ENCODE measurements at places on chromosomes 11 and 22. TPM values are rescaled to one million over a fixed set of nuclear protein-coding genes. Genes with fewer than 3 reads are reported as not detected.
A peak's percentile ranks its signal among the peaks of the same experiment; 100 is the strongest.

DNA sequence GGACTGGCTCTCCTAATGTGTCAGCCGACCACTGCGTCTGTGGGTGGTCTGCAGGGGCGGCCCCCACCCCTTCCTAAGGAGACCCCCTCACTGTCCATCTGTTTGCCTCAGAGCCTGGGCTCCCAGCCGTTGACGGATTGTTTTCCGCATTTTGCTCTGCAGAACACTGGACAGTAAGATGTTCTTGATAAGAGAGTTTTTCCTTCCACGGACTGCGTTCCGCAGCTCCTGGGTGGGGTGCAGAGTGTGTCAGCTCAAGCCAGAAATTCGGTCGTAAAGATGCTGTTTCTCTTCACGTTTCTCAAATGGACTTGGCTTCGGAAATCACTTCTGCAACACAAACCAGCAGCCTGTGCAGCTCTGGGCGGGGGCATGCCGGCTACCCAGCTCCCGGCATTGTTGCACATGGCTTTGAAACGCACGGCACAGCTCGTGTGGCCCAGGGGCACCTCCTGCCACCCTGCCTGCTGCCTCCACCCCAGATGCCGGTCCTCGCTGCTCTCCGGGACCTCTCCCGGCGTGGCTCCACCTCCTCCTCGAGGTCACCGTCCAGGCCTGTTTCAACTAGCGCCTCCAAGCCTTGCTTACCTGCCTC, 2.9 kb upstream of the MRGPRG start:
- DNase-seq = no peak

The TRMT112 gene
- polyA plus RNA-seq = 244 TPM

GRCh38 chr22:38041760-38042487, 15.3 kb upstream of the PICK1 start:
- DNase-seq = no peak

- no peak for DNase-seq
Observed at GRCh38 chr22:48105259-48105658, 1342.8 kb downstream of the TBC1D22A start.

DNA sequence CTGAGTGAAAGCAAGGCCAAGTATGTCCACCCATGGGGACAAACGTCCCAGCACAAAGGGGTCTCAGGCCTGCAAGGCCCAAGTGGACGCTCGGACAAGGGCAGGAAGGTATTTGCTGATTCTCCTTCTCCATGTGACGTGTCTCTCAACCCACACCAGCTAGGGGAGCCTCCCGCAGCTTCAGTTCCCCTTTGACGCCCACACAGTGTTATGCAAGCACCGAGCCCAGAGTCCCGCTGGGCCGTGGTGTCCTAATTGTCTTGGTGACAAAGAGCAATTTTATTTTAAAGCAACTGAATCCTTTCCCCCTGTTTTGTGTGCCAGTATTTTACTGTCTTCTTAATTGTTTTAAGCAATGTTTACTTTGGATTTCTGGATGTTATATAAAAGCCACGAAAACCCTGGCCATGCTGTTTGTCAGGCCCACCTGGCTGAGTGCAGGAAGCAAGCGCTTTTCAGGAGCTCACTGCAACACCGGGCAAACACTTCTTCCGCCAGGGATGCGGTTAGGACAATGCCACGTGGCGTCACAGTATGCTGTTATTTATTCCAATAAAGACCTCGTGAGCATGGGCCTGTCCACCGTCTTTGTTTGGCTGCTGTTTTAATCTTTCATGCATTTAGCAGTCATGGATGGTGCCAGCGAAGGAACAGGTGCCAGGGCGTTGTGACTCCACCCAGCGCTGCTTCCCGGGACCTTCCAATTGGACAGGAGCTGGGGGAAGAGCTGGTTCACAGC, 8.2 kb upstream of the PARVG start:
- no peak for DNase-seq

- DNase-seq = no peak
Observed at GRCh38 chr22:46057246-46058090, 80.5 kb upstream of the WNT7B start.

DNA sequence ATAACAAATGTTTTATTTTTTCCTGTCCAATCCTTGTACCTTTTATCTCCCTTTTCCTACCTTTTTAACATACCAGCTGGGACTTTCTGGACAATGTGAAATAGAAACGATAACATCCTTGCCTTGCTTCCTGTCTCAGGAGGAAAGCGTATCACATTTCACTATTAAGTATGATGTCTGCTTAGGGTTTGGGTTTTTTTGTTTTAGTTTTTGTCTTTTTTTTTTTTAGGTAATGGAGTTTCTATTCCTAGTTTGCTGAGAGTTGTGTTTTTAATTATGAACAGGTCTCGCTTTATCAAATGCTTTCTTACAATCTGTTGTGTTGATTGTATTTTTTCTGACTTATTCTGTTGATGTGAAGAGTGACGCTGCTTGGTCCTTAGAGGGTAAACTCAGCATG, 64.2 kb upstream of the KCNQ1OT1 start:
- DNase-seq = no peak

The DEUP1 gene
- 1.9 TPM for polyA plus RNA-seq

GRCh38 chr11:82229341-82229740, 504.3 kb downstream of the FAM181B start:
- DNase-seq = peak; percentile 16

DNA sequence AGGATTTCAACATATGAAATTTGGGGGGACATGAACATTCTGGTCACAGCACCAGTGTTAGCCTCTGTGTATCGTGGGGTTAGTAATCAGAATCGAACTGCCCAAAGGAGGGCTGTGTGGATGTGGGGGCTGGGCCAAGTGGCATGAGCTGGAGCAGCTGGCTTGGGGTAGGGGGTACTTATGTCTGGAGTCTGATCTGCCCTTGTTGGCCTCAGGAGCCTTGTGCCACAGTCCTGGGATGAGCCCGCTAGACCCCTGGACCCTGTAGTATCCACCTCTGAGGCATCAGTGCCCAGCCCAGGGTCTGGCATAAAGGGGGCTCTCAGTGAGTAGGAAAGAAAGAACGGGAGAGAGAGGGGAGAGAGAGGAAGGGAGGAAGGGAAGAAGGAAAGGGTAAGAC, 67.3 kb downstream of the LRRC32 start:
- DNase-seq = no peak

- no peak for DNase-seq
Observed at GRCh38 chr11:68854273-68854958, 12.7 kb upstream of the CPT1A start.

- no peak for DNase-seq
Observed at GRCh38 chr11:12827929-12828812, 153.9 kb downstream of the TEAD1 start.

The ST3GAL4 gene
- polyA plus RNA-seq = 23.6 TPM

The GAS2L1 gene
- 5.5 TPM for polyA plus RNA-seq

DNA sequence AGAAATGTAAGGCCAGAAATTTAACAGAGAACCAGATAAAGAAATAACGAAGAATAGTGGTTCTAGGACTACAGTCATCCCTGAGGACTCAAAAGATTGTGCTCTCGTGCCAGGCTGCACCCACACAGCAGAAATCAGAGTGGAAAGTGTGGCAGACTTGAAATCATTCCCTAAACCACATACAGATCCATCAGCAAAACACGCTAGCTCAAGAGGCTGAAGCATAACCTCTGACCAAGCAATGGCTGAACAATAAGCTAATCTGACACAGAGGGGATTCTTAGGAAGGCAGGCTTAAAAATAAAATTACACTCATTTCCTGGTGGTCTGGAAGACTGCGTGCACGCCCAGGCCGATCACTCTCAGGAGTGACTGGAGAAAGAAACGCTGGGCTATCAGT, 19.0 kb downstream of the NCF4 start:
- DNase-seq = no peak

GRCh38 chr11:112129656-112130055, 34.2 kb downstream of the IL18 start:
- DNase-seq = no peak

DNA sequence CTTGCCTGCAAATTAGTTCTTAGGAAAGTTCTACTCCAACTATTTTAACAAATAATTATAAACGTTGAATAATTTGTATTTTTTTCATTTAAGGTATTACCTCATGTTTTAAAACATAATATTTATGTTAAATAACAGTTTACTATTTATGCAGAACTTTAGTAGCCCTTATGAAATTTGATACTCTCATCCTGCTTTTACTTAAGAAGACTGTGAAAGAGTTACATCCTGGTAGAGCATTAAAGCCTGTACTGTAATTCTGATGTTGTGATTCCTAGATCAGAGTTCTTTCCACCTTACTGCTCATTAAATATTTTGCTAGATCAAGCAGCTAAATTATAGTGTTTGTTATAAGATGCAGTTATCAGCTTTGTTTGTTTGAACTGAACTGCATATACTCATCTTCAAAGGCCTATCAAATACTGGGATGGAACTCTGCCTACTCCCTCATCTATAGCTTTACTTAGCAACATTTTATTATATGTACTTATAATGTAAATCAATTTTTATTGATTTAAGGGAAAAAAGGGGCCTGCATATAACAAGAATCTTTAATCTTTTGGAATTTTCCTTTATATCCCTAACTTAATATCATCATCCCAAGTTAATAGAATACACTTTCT, 304.2 kb downstream of the DYNC2H1 start:
- no peak for DNase-seq

The PDGFB gene
- 15.9 TPM for polyA plus RNA-seq

GRCh38 chr11:110463153-110463552, 33.4 kb downstream of the FDX1 start:
- peak; percentile 16 for DNase-seq

DNA sequence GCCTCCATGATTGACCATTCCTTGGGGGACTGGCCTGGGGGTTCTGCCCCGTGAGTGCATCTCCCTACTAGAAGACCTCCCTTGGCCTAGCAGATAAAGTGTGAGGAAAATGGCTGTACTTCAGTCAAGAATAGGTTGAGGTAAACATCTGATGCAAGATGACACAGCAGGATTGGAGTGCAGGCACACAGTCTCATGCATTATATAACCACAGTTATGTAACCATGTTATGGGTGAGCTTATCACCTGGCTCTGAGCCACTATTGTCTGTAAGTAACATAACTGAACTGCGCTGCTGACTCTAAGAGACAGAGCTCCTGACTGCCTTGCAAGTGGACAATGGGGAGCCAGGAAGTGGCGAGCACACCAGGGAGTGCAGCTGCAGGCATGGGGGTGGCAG, 378.7 kb upstream of the ANO5 start:
- DNase-seq = no peak

- DNase-seq = no peak
Observed at GRCh38 chr22:39110631-39111561, 13.9 kb downstream of the APOBEC3H start.

DNA sequence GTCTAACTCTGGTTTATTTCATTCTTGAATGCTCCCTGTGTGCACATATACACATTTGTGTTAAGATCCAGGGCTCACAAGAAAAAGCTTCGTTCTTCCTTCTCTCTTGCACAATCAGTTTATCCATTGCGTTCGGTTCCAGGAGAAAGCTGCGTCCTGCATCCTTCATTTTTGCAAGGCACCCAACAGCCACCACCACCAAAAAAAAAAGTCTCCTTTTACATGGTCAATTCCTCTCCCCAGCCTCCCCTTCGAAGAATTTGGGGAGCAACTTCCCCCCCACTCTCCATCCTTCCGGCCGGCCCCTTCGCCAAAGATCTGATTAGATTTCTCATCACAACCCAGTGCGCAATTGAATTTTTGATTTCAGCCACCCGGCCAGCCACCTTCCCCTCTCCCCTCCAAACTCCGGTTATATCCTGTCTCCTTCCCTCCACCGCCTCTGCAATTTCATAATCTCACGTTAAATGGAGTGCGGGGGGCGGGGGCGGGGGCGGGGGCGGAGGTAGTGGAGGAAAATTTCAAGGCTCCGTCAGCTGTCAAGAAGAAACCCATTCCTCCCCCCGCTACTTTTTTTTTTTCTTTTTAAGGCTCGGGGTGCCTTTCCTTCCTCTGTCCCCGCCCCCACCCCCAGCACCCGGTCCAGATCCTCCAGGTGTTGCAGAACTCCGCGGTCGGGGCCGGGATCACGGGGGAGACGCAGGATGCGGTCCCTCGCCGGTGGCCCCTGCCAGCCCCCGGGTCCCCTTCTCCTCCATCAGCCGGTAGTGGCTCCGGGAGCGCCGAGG, 1166.5 kb downstream of the LRRC4C start:
- DNase-seq = no peak

DNA sequence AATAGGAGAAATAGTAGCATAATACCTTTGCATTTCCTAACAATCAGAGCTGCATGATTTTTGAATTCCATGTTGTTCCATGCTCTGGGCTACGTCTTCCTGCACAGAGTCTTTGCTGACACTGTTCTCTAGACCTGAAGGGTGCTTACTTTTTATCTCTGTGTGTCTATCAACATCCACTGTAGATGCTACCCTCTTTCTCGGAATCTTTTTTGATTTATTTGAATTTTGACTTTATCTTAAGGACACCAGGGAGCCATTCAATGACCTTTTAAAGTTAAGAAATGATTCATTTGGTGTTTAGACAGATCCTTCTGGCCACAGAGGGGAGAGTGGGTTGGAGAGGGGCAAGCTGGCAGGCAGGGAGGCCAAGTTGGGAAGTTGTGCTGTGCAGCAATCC, 90.1 kb downstream of the LDLRAD3 start:
- DNase-seq = no peak

- DNase-seq = peak; percentile 50
Observed at GRCh38 chr11:93279851-93280347, 50.6 kb upstream of the DEUP1 start.

- DNase-seq = peak; percentile 81
Observed at GRCh38 chr22:39496131-39496838, 5.8 kb upstream of the MIEF1 start.

- DNase-seq = no peak
Observed at GRCh38 chr11:241634-242033, 4.9 kb downstream of the PSMD13 start.

The GSTT2 gene
- polyA plus RNA-seq = 1.8 TPM

The OR52E8 gene
- polyA plus RNA-seq = not detected

The MRGPRE gene
- not detected for polyA plus RNA-seq

DNA sequence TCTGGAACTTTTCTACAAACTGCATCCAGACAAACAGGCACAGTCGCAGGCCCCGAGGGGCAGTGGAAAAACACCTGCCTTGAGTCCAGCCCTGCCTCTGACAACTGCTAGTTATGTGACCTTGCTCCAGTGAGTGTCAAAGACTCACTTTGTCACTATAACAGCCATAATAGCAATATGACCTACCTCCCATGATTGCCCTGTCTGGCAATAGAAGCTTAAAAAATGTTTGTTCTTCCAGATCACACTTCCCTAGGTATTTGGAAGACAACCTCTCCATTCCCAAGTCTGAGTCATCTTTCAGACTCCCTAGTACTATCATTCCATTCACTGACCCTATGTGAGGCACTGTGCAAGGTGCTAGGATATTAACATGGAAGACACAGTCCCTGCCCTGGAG, 74.5 kb downstream of the RPL27A start:
- no peak for DNase-seq

DNA sequence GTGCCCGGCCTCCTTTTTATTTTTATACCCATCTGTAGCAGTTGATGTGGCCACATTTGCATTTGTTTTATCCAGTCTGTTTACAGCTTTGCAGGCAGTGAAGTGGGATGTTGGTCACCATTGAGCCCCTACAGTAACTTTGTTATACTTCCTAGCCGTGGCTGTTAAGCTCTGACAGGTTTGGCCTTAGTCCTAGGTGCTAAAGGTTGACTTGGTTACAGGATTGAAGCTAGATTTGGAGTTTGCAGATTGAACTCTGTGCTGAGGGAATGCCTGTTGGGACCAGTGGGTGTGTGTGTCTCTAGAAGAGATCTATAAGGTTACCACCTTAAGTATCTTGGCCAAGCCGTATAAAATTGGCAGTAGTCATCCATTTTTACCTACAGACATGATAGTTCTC, 91.2 kb downstream of the PPP6R3 start:
- no peak for DNase-seq

GRCh38 chr11:57214098-57214417, 23.0 kb downstream of the APLNR start:
- no peak for DNase-seq
